ENCODE measurements at places on chromosomes 3 and 15.

DNA sequence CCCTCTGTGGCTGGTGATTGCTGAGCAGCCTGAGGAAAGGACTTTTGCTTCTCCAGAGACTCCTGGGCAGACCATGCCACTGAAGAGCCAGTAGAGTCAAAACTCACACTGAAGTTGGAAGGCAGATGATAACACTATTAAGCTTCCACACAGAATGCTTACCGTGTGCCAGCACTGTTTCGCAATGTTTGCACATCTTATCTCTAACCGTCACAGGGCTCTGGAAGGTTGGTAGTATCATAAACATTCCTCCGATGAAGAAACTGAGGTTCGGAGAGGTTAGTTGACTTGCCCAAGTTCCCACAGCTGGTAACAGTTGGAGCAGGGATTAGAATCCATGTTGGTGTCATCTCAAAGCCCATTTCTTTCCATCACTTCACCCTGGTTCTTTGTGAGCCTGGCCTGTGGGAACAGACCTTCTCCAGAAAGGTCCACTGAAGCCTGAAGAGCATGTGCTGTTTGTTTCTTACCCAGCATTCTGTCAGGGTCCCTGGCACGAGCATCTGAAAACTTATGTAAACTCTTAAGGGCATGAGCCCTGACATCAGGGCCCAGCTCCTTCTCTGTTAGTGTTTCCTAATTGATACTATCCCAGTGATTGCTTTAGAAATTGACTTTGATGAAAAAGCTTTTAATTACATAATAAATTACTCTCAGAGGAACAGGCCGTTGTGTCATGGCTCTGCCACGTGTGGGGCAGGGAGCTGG, 77.0 kb upstream of the PRR23C start:
- DNase-seq = no peak

GRCh38 chr3:52777127-52777958, at the start of gene ITIH1:
ITIH1 (plus strand) TSS chr3:52777599; CDS start chr3:52777616, 17 bp downstream.
- no peak for DNase-seq

DNA sequence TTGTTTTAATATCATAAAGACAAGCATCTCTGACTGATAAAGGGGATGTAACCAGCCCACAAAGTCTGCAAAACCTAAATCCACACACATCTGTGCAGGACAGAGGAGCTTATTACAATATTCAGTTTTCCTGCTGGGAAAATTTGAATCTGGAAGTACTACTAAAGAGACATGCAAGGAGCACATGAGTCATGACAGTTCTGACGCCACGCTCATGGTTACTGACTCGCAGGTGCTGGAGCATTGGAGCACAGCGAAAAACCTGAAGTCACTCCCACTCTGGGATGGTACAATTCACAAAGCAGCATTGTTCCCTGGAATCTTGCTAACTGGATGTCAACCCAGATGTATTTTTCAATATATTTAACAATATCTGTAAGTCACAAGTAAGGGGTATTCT, 7.6 kb upstream of the ISL2 start:
- DNase-seq = no peak

DNA sequence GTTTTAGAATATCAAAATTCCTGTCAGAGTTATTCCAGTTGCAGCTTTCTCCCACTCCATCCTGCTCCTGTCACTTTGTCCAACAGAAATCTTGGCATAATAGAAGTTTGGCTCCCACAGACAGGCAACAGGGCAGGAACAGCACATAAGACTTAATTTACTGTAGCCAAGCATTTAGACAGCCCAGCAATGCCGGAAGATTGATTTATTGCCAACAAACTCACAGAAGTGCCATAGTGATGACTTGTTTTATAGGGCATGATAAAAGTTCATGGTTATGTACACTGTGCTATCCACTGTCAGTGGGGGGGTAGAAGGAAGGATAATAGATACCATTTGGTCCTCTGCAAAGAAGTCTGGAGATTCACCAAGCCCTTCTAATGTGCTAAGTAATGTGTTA, 98.3 kb upstream of the CBLB start:
- DNase-seq = no peak
